ENCODE measurements at places on chromosomes 5 and 9.

GRCh38 chr9:121798941-121799340 lies 147.5 kb downstream of the DAB2IP start:
- no peak for DNase-seq

- DNase-seq: no peak
Measured at GRCh38 chr9:20398536-20399338, 223.6 kb downstream of the MLLT3 start.

DNA sequence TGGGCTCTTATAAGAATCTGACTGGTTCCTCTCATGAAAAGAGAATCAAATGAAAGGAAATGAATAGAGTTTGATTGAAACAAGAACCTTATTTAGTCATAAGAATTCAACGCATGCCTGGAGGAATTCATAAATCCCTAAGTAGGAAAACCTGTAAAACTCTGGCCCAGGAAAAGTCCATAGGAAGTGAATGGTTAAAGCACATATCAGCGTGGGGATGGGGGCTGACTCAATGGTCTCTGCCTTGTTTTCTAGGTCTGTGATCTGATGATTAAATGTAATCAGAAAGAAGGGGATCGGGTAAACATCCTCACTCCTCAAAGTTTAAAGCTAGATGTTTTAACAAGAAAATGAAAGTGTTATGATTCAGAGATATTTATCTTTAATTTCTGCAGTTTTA lies 759.4 kb upstream of the C9orf72 start:
- no peak for DNase-seq

DNA sequence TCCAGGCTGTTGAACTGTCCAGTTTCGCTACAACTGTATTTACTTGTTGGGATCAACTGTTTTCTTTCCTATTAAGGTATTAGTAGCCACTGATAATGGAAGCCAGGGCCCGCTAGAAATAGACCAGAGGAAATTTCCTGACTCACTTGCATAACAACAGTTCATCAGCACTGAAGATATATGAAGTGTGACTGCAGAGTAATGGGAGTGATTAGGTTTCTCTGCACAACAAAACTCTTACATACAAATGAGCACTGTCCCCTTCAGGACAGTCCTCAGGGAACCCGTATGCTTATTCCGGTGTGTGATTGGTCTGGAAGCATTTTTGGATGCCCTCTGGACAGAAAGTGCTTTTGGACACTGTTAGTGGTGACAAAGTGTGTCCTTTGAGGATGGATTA lies 55.3 kb downstream of the LIX1 start:
- DNase-seq: no peak

DNA sequence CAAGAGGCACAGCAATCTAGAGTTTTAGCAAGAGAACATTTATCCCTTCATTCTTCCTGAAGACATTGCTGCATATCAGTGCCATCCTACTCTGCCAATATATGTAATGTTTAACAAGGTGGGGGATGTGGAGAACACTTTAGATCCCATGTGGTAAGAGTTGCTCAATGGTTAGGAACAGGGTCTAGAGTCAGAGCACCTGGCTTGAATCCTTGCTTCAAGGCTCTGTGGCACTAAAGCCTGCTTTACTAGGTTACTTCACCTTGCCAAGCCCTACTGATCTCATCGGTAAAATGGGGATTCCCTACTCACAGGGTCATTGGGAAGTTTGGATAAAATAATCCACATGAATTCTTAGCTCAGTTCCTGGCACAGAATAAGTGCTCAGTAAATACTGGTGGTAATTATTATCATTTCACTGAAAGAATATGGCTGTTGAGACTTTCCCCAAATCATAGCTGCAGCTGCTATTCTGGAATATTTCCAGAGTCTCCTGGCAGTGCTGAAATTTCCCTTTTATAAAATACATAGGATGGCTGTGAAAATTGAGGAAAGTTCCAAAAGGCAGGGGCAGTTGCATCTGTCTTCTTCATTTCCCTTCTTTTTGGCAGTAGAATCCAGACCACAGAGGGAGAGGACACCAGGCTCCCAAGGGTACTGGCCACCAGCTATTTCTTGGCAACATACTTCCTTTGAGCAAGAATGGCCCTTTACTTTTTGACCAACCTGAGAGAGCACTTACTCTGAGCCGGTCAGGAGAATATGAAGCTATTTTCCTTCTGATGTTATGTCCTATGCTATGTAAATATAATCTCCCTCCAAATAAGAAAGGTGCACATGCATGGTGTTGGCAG lies 142.8 kb downstream of the PALM2AKAP2 start:
- DNase-seq: no peak

DNA sequence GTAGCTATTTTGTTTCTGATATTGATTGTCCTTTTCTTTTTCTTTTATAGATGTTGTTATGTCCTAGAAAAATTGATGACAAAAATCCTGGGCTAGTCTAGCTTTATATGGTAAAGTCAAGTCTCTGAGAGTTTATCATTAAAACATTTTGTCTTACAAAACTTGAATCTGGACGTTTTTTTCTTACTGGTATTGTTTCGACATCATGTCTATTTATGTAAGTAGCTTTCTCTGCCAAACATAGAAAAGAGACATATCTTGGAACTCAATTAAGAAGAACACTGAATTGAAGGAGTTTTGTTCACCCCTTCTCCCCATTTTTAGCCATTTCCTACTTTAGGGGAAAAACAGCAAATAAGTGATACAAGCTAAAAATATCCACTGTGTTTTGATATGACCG lies 151.5 kb downstream of the ISOC1 start:
- peak; percentile 81 for DNase-seq

GRCh38 chr9:136324501-136325300 lies 2.6 kb upstream of the GPSM1 start:
- no peak for DNase-seq

DNA sequence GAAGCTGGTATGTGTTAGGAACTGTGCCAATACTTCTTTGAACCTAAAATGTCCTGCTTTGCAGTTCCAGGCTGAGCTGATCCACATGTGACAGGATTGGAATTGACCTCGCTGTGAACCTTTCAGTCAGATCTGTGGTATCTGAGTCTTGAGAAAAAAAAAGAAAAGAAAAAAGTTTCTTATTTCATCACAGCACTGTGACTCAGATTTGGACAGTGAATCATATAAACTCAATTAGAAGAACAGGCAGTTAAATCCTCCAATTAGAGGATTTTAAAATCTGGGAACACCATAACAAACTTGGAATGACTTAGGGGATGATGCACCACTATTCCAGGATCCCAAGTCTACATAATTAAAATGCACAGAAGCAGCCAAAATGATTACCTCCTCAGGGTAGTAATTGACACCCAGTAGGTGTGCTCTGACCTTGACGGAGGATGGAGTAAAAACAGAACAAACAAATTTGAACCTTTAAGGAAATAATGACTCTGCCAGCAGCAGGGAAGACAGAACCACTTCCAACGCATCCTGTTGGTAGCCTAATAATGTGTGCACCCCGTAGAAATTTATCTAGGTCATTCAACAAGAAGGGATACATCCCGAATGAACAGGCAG lies 57.8 kb upstream of the RAI14 start:
- peak; percentile 23 for DNase-seq

DNA sequence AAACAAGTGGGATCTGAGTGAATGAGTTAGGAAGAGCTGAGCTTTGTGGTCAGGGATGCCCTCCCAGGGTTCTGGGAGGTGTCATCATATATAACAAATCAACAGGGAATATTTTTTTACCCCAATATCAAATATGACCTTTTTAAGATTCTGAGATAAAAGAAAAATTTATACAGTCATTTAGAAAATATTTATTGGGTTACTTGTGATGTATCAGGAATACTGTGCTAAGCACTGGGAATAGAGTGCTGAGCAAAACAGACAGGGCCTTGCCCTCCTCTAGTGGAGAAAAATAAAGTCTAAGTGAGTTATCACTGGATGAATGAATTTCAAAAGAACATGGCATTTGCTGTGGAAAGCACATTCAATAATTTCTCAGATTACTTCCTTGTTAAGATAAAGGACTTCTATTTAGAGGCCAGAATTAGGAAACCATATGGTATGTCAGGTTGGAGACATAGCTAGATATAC lies 102.9 kb downstream of the BOD1 start:
- DNase-seq: peak; percentile 25

DNA sequence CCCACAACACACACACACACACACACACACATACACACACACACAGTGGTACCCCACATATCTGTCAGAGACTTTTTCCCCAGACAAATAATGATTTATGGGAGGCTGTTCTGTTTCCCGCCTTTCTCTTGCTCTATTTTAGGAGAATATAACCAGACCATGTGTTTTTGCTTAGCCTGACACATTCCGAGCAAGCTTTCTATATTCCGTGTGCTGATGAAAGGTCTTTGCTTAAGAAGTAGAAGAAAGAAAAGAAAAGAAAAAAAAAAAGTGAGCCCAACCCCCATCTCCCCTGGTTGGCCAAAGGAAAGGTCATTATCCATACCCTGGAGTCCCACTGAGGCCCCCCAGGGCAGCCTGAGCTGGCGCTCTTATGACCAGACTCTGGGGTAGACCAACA lies 338.6 kb downstream of the SLIT3 start:
- DNase-seq: no peak

DNA sequence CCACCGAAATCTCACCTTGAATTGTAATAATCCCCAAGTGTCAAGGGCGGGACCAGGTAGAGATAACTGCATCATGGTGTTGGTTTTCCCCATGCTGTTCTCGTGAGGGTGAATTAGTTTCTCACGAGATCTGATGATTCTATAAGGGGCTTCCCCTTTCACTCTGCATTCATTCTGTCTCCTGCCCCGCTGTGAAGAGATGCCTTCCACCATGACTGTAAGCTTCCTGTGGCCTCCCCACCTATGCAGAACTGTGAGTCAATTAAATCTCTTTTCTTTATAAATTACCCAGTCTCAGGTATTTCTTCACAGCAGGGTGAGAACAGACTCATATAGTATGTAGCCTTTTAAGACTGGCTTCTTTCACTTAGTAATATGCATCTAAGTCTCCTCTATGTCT lies 128.1 kb upstream of the NR5A1 start:
- DNase-seq: no peak

DNA sequence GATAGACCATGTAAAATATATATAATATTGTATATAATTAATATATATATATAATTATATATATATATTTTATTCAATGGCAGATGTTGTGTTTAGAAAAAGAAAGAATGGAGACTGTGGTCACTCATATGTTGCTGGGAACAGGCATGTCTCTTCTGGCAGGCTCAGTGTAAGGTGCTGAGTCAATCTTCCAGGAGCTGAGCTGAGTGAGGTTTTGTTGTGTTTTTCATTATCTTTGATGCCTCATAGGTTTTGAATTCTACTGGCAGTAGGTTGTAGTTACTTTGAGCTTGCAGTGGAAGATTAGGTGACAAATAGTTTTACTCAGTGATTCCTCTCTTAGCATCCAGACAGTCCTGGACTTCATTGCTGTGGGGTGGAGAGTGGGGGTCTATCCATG lies 561.3 kb downstream of the IRX1 start:
- DNase-seq: no peak

- no peak for DNase-seq
Measured at GRCh38 chr5:73365990-73366667, 82.4 kb downstream of the FOXD1 start.

DNA sequence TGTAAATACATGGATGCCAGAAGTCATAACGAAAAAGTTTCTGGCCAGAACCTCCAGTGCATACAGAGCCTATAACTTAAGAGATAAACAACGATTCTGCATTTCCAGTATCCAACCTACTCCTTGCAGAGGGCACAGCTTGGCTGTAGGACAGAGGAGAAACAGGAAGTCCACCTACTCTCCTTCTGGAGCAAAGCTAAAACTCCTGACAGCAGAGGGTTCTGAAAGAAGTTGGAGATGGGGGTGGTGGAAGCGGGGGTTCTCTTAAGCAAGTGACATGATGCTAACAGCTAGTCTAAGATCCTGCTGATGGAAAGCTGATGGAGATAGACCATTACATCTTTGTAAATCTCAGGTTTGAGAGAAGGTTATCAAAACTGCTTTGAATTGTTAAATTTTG lies 35.5 kb upstream of the CTNNAL1 start:
- DNase-seq: no peak

- DNase-seq: no peak
Measured at GRCh38 chr5:61887271-61887670, 418.7 kb upstream of the KIF2A start.

DNA sequence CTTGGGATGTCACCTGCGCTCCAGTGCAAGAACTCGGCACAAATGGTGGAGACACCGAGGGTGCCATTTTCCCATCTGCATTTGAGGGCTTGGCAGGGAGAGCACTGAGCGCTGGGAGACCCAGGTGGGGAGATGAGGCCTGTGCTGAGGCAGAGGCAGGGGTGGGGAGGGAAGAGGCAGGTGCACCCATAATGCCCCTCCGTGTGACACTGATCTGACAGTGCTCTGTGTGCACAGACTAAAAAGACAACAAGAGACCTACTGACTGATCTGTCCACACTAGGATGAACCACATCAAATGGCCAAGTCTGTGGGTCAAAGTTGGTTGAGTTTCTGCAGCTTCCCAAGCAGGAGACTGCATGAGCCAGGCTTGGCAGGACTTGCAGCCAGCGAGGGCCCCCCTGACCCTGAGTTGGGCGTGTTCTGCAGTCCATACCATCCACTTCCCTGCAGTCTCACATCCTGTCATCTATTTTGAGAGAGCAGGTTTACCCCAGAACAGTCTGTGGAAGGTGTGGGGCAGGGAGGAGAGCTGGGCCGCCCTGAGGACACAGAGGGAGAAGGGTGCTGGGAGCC lies 41.9 kb downstream of the NEK6 start:
- DNase-seq: no peak

- DNase-seq: peak; percentile 62
Measured at GRCh38 chr9:35333551-35333950, 156.4 kb upstream of the RUSC2 start.

GRCh38 chr9:17802249-17802857 lies 223.5 kb downstream of the SH3GL2 start:
- peak; percentile 38 for DNase-seq

DNA sequence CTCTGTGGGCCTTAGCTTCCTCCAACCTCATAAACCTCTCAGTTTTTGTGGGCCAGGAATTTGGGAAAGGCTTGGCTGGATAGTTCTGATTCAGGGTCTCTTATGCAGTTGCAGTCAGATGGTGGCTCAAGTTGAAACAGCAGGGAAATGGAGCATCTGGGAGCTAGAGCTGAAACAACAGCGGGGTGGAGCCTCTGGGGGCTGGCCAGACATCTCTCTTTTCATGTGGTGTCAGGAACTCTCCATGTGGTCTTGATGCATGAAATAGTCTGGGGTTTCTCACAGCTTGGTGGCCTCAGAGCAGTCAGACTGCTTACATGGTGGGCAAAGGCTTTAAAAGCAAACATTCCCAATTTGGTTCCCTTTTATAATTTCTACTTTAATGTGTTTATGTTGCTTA lies 13.5 kb downstream of the ZNF346 start:
- DNase-seq: no peak

Data from cardiac muscle cell (in vitro differentiated cells and primary cell).